ENCODE measurements at places on chromosomes 12 and 14. TPM values are rescaled to one million over a fixed set of nuclear protein-coding genes. Genes with fewer than 3 reads are reported as not detected.

PTPN6 gene
- 12.4 TPM for total RNA-seq

SLC41A2 gene
- 1.5 TPM for total RNA-seq

CRIP1 gene
- total RNA-seq: not detected

GPR84 gene
- 0.13 TPM for total RNA-seq

EVL gene
- 6.1 TPM for total RNA-seq

SCARB1 gene
- total RNA-seq: 7.4 TPM

MGST1 gene
- 87.7 TPM for total RNA-seq

SLC7A8 gene
- 1.1 TPM for total RNA-seq

OVCH1 gene
- total RNA-seq: 0.26 TPM

PRH2 gene
- total RNA-seq: not detected

EID3 gene
- total RNA-seq: 1.9 TPM

GALNT8 gene
- total RNA-seq: 0.13 TPM

CGRRF1 gene
- total RNA-seq: 19.7 TPM

GOLT1B gene
- 67.1 TPM for total RNA-seq

EPS8 gene
- 35.3 TPM for total RNA-seq

SIX4 gene
- total RNA-seq: 5.8 TPM

RD3L gene
- not detected for total RNA-seq

GPR135 gene
- 0.26 TPM for total RNA-seq

MAP3K9 gene
- total RNA-seq: 13.8 TPM

CISTR gene
- total RNA-seq: not detected

WNT1 gene
- total RNA-seq: not detected

DPPA3 gene
- not detected for total RNA-seq

CNTN1 gene
- total RNA-seq: 30.3 TPM

TAS2R9 gene
- not detected for total RNA-seq

LMNTD1 gene
- not detected for total RNA-seq

AVPR1A gene
- total RNA-seq: not detected

TMEM121 gene
- total RNA-seq: 0.51 TPM

RNASE7 gene
- 12.1 TPM for total RNA-seq
